ENCODE measurements at places on chromosomes 11 and 22.

- no peak for DNase-seq
Measured at GRCh38 chr22:46457502-46458488, 79.6 kb downstream of the CELSR1 start.

DNA sequence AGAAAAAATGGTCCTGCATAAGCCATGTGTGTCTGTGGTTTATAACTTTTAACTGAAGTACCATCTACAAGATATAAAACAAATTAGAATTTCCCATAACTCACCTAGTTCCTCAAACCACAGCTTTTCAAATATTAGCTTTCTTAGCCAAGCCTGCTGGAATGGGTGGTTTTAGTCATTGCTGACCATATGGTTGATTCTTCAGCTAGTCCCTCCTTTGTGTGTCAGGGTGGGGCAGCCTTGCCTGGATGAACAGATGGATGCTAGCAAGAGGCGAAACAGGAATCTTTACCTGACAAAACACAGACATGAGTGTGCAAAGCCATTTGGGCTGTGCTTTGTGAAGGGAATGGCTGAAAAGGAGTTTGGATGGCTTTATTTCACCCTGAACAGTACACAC is 6.9 kb upstream of the B3GNT6 start:
- no peak for DNase-seq

- DNase-seq = peak; percentile 36
Measured at GRCh38 chr22:48574776-48575617, 1252.7 kb downstream of the BRD1 start.

DNA sequence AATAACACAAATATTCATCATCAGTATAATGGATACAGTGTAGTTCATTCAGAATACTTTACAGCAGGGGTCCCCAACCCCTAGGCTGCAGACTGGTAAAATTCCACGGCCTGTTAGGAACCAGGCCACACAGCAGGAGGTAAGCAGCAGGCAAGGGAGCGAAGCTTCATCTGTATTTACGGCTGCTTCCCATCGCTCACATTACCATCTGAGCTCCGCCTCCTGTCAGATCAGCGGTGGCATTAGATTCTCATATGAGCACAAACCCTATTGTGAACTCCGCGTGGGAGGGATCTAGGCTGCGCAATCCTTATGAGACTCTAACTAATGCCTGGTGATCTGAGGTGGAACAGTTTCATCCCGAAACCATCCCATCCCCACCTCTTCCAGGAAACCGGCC is 125.1 kb downstream of the SERGEF start:
- DNase-seq = no peak

- DNase-seq = no peak
Measured at GRCh38 chr22:48238284-48238915, 1476.0 kb downstream of the TBC1D22A start.

DNA sequence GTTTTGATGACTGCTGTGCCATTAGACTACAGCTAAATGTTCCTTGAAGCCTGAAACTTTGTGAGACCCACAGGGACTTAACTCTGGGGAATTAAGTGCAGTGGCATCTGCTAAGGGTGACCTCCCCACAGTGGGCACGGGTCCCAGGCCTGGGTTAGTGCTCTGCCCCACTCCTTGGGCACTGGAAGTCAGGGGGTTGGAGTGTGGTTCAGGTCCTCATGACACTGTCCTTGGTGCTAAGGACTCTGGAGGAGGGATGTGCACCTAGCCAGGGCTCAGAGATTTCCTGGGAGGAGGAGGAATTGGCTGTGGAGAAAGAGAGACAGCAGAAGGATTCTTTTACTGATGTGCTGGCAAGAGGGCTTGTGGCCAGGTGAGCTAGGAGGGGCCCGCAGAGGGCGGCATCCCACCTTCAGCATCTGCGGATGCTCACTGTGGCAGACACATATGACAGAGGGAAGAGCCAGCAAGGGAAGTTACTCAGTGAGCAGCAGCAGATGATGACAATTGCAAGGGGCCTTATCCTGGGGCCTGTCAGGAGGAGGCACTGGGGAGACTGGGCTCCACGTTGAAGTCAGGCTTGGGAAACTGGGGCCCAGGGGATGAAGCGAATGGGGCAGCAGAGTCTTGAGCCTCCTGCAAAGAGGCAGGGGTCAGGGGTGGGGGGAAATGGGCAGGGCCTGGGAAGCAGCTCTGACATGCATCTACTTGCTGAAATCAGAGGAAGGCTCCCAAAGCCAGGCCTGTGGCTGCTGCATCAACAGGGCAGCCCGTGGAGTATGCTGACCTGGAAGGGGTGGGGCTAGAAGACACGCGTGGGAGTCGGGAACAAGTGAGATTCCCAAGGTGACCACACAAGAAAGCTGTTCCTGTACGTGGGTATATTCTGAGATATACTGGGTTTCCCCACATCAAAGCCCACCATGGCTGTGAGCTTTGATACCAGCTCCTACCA is 144.0 kb downstream of the MPPED1 start:
- DNase-seq = no peak

- DNase-seq = no peak
Measured at GRCh38 chr11:27699926-27700350, 317 bp downstream of the BDNF start.

- DNase-seq = no peak
Measured at GRCh38 chr11:104905271-104905670, 7.0 kb upstream of the CASP12 start.

DNA sequence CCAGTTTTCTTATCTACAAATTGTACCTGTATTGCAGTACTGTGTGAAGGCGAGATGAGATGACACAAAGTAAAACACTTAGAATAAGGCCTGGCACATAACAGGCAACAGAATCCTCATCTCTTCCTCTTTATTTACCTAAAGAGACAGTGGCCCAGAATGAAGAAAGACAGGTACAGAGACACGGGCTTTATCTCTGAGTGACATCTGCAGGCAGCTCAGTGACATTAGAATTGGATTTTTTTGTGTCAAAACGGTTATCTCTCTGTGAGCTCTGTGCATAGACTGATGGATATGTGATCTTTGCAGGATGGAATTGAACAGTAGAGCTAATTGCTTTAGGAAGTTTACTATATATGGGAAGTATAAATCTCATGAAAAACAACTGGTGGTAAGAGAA is 36.2 kb upstream of the TRPC6 start:
- DNase-seq = no peak

DNA sequence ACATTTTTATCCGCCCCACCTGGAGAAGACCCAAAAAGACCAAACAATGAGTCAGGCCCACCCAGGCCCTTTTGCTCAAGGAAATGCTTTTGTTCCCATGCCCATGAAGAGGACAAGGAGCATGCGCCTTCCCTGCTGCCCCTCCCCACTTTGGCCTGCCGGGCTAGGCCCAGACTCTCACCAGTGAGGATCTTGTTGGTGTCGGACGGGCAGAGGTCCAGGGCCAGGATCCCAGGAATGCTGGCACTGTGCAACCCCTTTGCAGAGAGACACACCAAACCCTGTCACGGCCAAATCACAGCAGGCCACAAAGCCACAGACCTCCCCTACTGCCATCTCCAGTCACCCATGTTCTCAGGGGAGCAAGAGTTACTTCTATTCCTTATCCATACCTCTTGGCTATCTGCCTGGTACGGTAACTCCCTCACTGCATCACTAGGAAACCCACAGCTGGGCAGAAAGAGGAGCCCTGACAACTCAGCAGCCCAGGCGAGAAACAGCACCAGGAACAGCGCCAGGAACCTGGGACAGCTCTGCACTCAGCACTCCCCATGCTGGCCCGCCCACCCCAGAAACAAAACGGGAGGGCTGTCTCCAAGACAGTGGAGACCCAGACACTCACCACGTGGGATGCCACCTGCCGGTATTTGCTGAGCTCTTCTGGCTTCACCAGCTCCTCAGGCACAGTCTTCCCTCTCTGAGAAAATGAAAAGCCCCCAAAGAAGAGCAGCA is 5.5 kb downstream of the PRPF19 start:
- no peak for DNase-seq

- no peak for DNase-seq
Measured at GRCh38 chr11:116180806-116181600, 591.8 kb downstream of the BUD13 start.

DNA sequence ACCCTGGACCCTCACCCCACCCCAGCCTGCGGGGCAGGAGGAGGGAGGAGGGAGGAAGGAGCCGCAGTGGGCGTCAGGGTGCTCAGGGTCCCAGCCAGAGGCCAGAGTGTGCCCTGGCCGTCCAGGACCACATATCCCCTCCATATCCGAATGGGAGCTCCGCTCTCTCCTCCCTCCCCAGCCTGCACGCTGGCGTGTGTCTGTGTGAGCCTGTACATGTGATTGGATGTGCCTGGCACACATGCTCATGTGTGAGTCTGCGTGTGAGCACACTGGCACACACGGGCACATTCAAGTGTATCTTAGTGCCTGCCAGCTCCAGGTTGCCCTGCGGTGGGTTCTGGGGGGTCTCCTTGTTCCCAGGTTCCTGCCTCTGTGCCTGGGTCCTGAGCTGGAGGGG is 8.1 kb downstream of the TSSC4 start:
- DNase-seq = no peak

DNA sequence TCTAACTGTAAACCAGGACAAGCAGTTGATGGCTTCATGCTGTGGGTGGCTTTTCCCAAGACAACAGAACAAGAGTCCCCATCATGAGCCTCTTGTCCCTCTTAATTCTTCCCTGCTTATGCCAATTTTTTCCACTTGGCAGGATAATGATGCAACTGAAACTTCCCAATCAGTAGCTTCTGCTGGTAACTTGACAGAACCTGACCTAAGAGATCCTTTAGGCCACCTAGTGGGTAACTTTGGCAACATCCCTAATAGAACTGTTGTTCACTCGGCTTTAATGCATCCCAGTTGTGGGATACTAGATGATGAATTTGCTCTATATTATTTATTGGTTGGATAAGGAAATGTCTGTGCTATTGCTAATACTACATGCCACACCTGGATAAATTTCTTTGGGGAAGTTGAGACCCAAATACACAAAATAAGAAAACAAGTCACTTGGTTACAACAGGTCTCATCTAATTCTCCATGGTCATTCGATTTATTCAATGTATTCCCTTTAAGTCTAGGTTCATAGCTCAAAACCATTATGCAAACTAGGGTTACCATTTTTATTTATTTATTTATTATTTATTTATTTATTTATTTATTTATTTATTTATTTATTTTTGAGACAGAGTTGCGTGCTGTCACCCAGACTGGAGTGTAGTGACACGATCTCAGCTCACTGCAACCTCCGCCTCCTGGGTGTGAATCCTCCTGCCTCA is 41.4 kb upstream of the NFAM1 start:
- DNase-seq = peak; percentile 50

DNA sequence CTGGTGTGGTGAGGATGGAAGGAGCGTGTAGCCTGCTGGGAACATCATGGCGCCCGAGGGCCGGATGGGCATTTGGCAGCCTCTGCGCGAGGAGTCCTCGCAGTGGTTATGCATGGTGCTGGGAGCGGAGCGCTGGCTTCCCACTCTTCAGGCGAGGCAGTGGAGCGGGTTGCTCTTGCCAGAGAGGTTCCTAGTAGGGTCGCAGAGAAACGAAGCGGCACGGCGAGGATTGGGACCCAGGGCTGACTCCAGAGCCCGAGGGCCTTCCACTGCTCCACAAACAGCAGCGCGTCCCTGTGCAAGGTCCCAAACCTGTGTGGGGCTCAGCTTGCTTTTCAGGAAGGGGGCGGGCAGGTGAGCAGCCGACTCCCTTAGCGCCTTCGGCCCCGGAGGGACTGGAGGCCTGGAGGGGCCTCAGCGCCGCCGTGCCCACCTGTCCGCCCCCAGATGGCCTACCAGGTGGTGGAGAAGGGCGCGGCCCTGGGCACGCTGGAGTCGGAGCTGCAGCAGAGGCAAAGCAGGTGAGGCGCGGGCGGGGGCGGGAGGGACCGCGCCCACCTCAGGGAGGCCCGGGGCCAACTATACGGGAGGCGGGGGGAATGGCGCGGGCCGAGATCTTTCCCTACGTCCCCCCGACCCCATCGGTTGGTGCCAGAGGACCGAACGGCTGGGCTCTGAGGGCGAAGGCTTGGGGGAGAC is 7.2 kb downstream of the ATG16L2 start:
- DNase-seq = no peak

DNA sequence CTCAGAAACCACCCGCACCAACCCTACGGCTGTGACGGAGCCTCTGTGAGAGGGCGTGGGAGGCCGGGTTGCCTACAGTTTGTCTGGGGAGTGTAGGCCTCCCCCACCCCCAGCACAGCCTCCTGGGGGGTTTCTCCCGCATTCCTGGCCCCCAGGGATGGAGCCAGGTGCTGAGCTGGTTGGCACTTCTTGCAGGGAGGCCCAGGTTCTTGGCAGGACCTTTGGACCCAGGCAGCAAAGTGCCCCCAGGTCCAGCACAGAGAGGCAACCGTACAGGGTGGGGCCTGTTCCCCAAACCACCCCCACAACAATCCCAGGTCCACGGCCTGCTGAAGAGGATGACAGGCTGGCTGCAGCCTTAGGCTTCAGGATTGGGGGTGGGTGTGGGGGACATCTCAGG is 36.5 kb downstream of the MACROD1 start:
- DNase-seq = no peak

GRCh38 chr11:79059141-79059540 is 381.7 kb downstream of the TENM4 start:
- no peak for DNase-seq

DNA sequence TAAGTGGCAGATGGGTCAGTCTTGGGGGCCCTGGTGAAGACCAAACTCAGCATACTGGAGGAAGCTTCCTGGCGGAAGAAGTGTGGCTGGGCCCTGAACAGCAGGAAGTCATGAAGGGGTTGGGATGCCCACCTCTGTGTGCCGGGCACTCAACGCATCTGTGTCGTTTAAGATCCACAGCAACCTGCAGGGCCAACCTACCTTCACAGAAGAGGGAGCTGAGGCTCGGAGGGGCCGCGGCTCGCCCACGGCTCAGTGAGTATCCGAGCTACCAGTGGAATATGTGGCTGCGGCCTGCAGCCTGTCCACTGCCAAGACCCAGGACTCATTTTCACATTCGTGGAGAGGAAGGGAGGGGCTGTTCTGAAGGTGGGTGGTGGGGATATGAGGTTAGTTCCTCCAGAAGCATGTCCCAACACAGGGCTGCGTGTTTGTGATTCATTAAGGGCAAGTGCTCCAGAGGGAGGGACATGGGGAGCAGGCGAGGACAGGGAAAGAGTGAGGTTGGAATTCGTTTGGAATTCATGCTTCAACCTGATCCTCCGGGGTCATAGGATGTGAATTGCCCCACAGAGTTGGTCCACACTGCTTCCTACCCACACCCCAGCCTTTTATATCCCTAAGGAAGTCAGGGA is 99.6 kb downstream of the MPPED1 start:
- DNase-seq = no peak

DNA sequence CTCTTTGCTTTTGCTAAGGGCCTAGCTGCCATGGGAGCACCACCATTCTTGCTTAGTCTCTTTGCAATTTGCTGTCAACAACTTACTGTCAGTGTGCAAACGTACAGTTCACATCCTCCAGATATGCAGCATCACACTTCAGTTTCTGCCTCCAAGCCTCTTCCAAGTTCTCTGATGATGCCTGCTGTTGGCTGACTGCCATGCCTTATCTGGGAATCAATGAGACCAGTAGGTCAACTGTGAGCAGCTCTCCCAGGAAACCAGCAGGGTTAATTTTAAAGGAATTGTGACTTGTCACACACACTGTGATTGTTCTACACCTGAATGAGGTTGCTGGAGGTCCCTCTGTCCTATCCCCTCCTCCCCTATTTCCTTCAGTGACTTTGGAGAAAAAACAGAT is 56.0 kb downstream of the COPB1 start:
- DNase-seq = no peak

- DNase-seq = no peak
Measured at GRCh38 chr11:33553486-33553885, 147.1 kb downstream of the C11orf91 start.
